ENCODE measurements at places on chromosomes 7 and 10. TPM values are rescaled to one million over a fixed set of nuclear protein-coding genes. Genes with fewer than 3 reads are reported as not detected.

EVX1 gene
- not detected for total RNA-seq

- peak; percentile 98 for DNase-seq
- peaks cover 18% of the 10 kb centered on the region for H3K4me1 ChIP-seq
- H3K4me3 ChIP-seq = peak overlapping the region; percentile 68
- no peaks in the 10 kb centered on the region for H3K27me3 ChIP-seq
- H3K27ac ChIP-seq = peak overlapping the region; percentile 95
- no peaks in the 10 kb centered on the region for H3K36me3 ChIP-seq
Observed at GRCh38 chr10:84424731-84425167, 96.4 kb downstream of the CCSER2 start.

GRCh38 chr10:106619346-106619745 lies 545.2 kb downstream of the SORCS1 start:
- H3K36me3 ChIP-seq = no peaks in the 10 kb centered on the region
- DNase-seq = no peak
- H3K27ac ChIP-seq = no peak overlapping the region
- H3K27me3 ChIP-seq = no peaks in the 10 kb centered on the region

GRCh38 chr10:58264780-58265179 lies 2.9 kb downstream of the IPMK start:
- H3K4me3 ChIP-seq = no peak overlapping the region
- no peak for DNase-seq
- H3K36me3 ChIP-seq = no peaks in the 10 kb centered on the region
- no peaks in the 10 kb centered on the region for H3K27me3 ChIP-seq

FAM25G gene
- not detected for total RNA-seq

HOXA5 gene
- not detected for total RNA-seq

GRCh38 chr10:99008054-99008453 lies 227.6 kb downstream of the HPSE2 start:
- H3K4me1 ChIP-seq = no peaks in the 10 kb centered on the region
- no peaks in the 10 kb centered on the region for H3K27me3 ChIP-seq
- DNase-seq = no peak
- no peak overlapping the region for H3K27ac ChIP-seq

- DNase-seq = no peak
- no peak overlapping the region for H3K4me3 ChIP-seq
- no peaks in the 10 kb centered on the region for H3K36me3 ChIP-seq
Observed at GRCh38 chr10:14712991-14713424, 61.7 kb downstream of the FAM107B start.

SMIM30 gene
- 45.1 TPM for total RNA-seq

GRCh38 chr10:63421591-63421990 lies 44.2 kb downstream of the JMJD1C start:
- no peak overlapping the region for H3K4me3 ChIP-seq
- DNase-seq = no peak
- no peaks in the 10 kb centered on the region for H3K27me3 ChIP-seq

- peaks cover 53% of the 10 kb centered on the region for H3K4me1 ChIP-seq
- H3K36me3 ChIP-seq = peaks cover 6% of the 10 kb centered on the region
- no peak overlapping the region for H3K4me3 ChIP-seq
- H3K27ac ChIP-seq = no peak overlapping the region
Observed at GRCh38 chr10:79107736-79108264, 39.0 kb downstream of the ZMIZ1 start.

VKORC1L1 gene
- total RNA-seq = 32.3 TPM

- no peaks in the 10 kb centered on the region for H3K36me3 ChIP-seq
- H3K27me3 ChIP-seq = no peaks in the 10 kb centered on the region
- peak; percentile 56 for DNase-seq
- peak overlapping the region; percentile 45 for H3K27ac ChIP-seq
- no peak overlapping the region for H3K4me3 ChIP-seq
- H3K4me1 ChIP-seq = peaks cover 52% of the 10 kb centered on the region
Observed at GRCh38 chr10:5563991-5564536, 39.3 kb downstream of the CALML3 start.
